ENCODE measurements at places on chromosomes 11 and 22. TPM values are rescaled to one million over a fixed set of nuclear protein-coding genes. Genes with fewer than 3 reads are reported as not detected.

Gene VSTM5
- total RNA-seq: 5.1 TPM

Gene ABCG4
- 9.0 TPM for total RNA-seq

Gene PIWIL4
- total RNA-seq: 5.5 TPM

Gene FAM181B
- 17.8 TPM for total RNA-seq

Gene SUN2
- total RNA-seq: 52.6 TPM

Gene DAGLA
- 11.3 TPM for total RNA-seq

Gene SAA4
- total RNA-seq: not detected

Gene TEX54
- not detected for total RNA-seq

Gene CHADL
- 3.7 TPM for total RNA-seq

Gene FGF19
- total RNA-seq: 2.3 TPM

Gene MAJIN
- total RNA-seq: not detected

Gene KBTBD3
- total RNA-seq: 21.9 TPM

Gene VPS37C
- 6.2 TPM for total RNA-seq

Gene BARX2
- 0.23 TPM for total RNA-seq

Gene ANO3
- total RNA-seq: 6.2 TPM

Gene NFAM1
- total RNA-seq: 1.6 TPM

Gene TCIRG1
- 4.8 TPM for total RNA-seq

Gene TMEM121B
- total RNA-seq: 12.5 TPM

Gene OR52N4
- not detected for total RNA-seq

Gene C11orf52
- 0.69 TPM for total RNA-seq

Gene TRIM21
- 6.2 TPM for total RNA-seq

Gene GDPD4
- total RNA-seq: not detected

Gene NXPE1
- total RNA-seq: not detected

Gene PDE3B
- total RNA-seq: 18.7 TPM

Gene DKK3
- total RNA-seq: 477 TPM

Gene OR5P2
- total RNA-seq: 0.23 TPM

Gene BTG4
- total RNA-seq: not detected

Gene OR8G5
- not detected for total RNA-seq

Gene CCS
- total RNA-seq: 20.8 TPM

Gene EIF4G2
- total RNA-seq: 995 TPM

Gene PKP3
- 0.69 TPM for total RNA-seq

Gene CECR2
- 6.0 TPM for total RNA-seq

Gene C11orf24
- total RNA-seq: 11.3 TPM

Gene TRAPPC4
- total RNA-seq: 69.0 TPM

Gene IGLL5
- total RNA-seq: not detected

Gene SCUBE1
- 3.9 TPM for total RNA-seq

Gene DDTL
- 3.9 TPM for total RNA-seq

Gene C11orf16
- 0.46 TPM for total RNA-seq

Gene RFPL2
- 2.5 TPM for total RNA-seq

Gene SCYL1
- total RNA-seq: 40.6 TPM

Gene GLYAT
- total RNA-seq: not detected

Gene MS4A7
- total RNA-seq: 2.1 TPM

Gene DCHS1
- total RNA-seq: 48.4 TPM

Gene CPT1B
- 9.2 TPM for total RNA-seq

Gene PGR
- 0.46 TPM for total RNA-seq

Gene SLC37A2
- 2.1 TPM for total RNA-seq

Gene HTR3A
- 0.23 TPM for total RNA-seq

Gene MICAL2
- total RNA-seq: 13.1 TPM

Gene TMEM86A
- total RNA-seq: 6.7 TPM

Gene TSGA10IP
- 0.69 TPM for total RNA-seq

Gene C11orf21
- total RNA-seq: 0.23 TPM
